Osteocyte (in vitro differentiated cells): ENCODE measurements at places on chromosomes 13 and 19. TPM values are rescaled to one million over a fixed set of nuclear protein-coding genes. Genes with fewer than 3 reads are reported as not detected.
A peak's percentile ranks its signal among the peaks of the same experiment; 100 is the strongest.

- H3K27ac ChIP-seq: no peak overlapping the region
- DNase-seq: no peak
- H3K4me1 ChIP-seq: no peaks in the 10 kb centered on the region
Observed at GRCh38 chr13:66586489-66586888, 643.6 kb downstream of the PCDH9 start.

GRCh38 chr19:48950159-48950558, 4.5 kb upstream of the BAX start:
- no peak overlapping the region for H3K27ac ChIP-seq
- DNase-seq: no peak
- H3K4me3 ChIP-seq: no peak overlapping the region
- peaks cover 12% of the 10 kb centered on the region for H3K4me1 ChIP-seq
- no peaks in the 10 kb centered on the region for H3K27me3 ChIP-seq

DNA sequence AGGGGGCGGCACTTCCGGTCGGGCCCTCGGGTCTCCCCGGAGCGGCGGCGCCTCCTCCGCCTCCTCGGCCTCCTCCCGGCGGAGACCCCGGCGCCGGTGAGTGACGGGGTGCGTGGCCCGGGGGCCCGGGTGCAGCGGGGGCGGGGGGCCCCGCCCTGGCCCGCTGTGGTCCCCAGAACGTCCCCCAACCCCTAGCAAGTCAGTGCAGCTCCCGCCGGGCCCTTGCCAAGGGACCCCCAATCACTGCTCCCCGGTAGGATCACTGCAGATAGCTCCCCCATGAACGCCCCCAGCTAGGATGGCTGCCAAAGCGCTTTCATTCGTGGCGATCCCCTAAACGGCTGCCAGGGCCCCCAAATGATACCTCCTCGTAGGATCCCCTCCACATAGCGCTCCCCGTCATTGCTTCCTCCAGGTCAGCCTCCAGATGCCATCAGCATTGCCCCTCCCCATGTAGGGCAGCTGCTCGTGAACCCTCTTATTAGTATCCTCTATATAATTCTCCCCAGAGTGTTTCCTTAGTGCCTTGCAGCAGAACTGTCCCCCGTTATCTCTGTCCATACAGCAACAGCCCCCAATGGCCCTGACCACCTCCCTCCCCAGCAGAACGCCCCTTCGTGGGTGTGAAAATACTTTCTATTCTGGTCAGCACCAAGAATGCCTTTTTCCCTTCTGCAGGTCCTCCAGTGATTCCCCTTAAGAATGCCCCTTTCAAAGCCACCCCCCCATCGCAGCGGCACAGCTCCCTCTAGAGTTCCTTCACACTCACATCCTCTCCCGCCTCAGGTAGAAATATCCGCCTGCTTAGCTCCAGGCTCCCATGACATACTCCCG, at the start of gene ZNF865:
ZNF865 (plus strand) TSS at position 11 of the 834 bp plus-strand sequence. CDS start 7,972 bp downstream, outside the sequence.
- no peak for DNase-seq
- no peaks in the 10 kb centered on the region for H3K27me3 ChIP-seq
- H3K27ac ChIP-seq: peak within 1 kb of the TSS; percentile 96
- H3K36me3 ChIP-seq: peaks cover 9% of the 10 kb centered on the region
- H3K4me1 ChIP-seq: peaks cover 38% of the 10 kb centered on the region
- peak within 1 kb of the TSS; percentile 91 for H3K4me3 ChIP-seq

DNA sequence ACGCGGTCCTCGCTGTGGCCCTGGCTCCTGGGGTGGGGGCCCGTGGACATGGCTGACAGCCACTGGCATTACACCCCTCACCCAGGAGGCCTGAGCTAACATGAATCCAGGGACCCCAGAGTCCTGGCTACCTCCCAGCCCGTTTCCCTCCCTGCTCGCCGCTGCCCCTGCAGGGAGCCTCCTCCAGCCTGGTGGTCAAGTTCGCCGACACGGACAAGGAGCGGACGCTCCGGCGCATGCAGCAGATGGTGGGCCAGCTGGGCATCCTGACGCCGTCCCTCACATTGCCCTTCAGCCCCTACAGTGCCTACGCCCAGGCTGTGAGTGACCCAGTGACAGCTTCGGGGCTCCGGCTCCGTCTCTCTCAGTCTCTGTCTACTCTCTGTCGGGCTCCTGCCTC, 56.6 kb downstream of the CELF5 start:
- no peak overlapping the region for H3K4me3 ChIP-seq
- DNase-seq: no peak
- H3K36me3 ChIP-seq: no peaks in the 10 kb centered on the region
- peaks cover 6% of the 10 kb centered on the region for H3K4me1 ChIP-seq
- peaks cover 27% of the 10 kb centered on the region for H3K27me3 ChIP-seq

GRCh38 chr13:52734075-52734623, 5.5 kb downstream of the CNMD start:
- no peaks in the 10 kb centered on the region for H3K4me1 ChIP-seq
- H3K27me3 ChIP-seq: peaks cover 11% of the 10 kb centered on the region
- H3K4me3 ChIP-seq: no peak overlapping the region
- no peaks in the 10 kb centered on the region for H3K36me3 ChIP-seq

- DNase-seq: no peak
- peaks cover 26% of the 10 kb centered on the region for H3K4me1 ChIP-seq
- no peaks in the 10 kb centered on the region for H3K36me3 ChIP-seq
- peak overlapping the region; percentile 39 for H3K4me3 ChIP-seq
- H3K27me3 ChIP-seq: peaks cover 12% of the 10 kb centered on the region
Observed at GRCh38 chr19:485583-486236, 10.6 kb upstream of the MADCAM1 start.

- peaks cover 15% of the 10 kb centered on the region for H3K27me3 ChIP-seq
- peak overlapping the region; percentile 82 for H3K4me3 ChIP-seq
- peak overlapping the region; percentile 70 for H3K27ac ChIP-seq
Observed at GRCh38 chr19:57664269-57665127, 4.2 kb upstream of the ZSCAN4 start.

GRCh38 chr13:24900507-24900906, 136.5 kb downstream of the RNF17 start:
- peaks cover 5% of the 10 kb centered on the region for H3K36me3 ChIP-seq
- no peak overlapping the region for H3K27ac ChIP-seq
- no peak overlapping the region for H3K4me3 ChIP-seq
- no peaks in the 10 kb centered on the region for H3K27me3 ChIP-seq
- H3K4me1 ChIP-seq: no peaks in the 10 kb centered on the region
- no peak for DNase-seq

DNA sequence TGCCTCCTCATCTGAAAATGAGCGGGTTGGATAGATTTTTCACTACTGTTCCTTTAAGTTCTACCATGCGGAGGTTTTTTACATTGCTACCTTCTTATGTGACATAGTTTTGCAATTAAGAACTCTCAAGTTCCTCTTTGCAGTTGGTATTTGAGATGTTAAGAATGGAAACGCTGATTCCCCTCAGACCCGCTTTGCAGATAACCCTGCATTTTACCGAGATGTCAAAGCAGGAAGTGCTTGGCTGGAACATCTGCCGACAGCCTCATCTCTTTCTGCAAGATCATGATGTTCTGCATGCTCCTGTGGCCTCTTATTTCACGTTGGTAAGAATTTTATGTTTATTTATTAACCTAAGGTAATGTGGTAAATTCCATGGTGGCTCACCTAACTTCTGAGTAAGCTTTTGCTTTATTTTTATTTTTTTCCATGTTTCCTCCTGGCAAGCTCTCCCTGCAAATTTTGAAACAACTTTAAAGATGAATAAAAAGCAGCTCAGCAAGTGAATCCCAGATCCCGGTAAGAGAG, 22.5 kb downstream of the PABPC3 start:
- H3K4me3 ChIP-seq: no peak overlapping the region
- DNase-seq: no peak
- H3K36me3 ChIP-seq: no peaks in the 10 kb centered on the region
- H3K27ac ChIP-seq: no peak overlapping the region

- no peaks in the 10 kb centered on the region for H3K4me1 ChIP-seq
- H3K4me3 ChIP-seq: no peak overlapping the region
- no peaks in the 10 kb centered on the region for H3K36me3 ChIP-seq
- no peak for DNase-seq
Observed at GRCh38 chr13:32391101-32391619, 36.8 kb downstream of the N4BP2L1 start.

DNA sequence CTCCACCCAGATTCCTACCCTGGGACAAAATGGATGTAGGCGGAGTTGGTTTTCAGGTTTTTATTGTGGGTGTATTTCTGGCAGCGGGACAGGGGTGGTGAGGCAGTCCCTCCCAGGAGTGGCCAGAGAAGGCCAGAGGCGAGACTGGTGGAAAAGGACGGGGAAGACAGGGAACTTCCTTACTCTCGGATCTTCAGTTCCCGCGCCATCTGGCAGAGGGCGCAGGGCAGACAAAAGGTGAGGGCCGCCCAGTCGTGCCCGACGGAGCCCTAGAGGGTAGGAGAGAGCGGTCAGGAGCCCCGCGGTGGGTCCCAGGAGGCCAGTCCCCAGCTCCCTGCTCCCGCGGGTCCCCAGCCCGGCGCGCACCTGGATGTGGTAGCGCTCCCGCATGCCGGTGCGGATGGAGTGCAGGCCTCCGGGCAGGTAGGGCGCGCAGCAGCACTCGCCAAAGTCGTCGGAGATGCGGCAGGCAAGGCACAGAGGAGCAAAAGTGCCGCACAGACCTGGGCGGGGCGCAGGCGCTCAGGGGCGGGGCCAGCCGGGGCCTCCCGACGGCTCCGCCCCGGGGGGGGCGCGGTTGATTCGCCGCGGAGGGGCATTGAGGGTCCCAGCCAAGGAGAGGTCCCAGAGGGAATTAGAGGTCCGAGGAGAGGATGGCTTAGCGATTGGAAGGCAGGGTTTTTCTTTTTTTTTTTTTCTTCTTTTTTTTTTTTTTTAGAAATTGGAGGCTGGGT, 3.0 kb downstream of the CNFN start:
- DNase-seq: no peak
- peaks cover 7% of the 10 kb centered on the region for H3K4me1 ChIP-seq
- H3K36me3 ChIP-seq: no peaks in the 10 kb centered on the region
- peaks cover 29% of the 10 kb centered on the region for H3K27me3 ChIP-seq
- H3K4me3 ChIP-seq: peak overlapping the region; percentile 68

GRCh38 chr19:8686549-8686948, 12.0 kb downstream of the ACTL9 start:
- no peaks in the 10 kb centered on the region for H3K4me1 ChIP-seq
- no peak overlapping the region for H3K27ac ChIP-seq
- no peak for DNase-seq
- H3K36me3 ChIP-seq: no peaks in the 10 kb centered on the region
- no peak overlapping the region for H3K4me3 ChIP-seq

- no peaks in the 10 kb centered on the region for H3K4me1 ChIP-seq
- H3K27me3 ChIP-seq: no peaks in the 10 kb centered on the region
- no peaks in the 10 kb centered on the region for H3K36me3 ChIP-seq
- H3K4me3 ChIP-seq: no peak overlapping the region
- no peak overlapping the region for H3K27ac ChIP-seq
Observed at GRCh38 chr13:47639738-47640447, 361.2 kb downstream of the SUCLA2 start.

GRCh38 chr13:69866555-69866954, 241.1 kb upstream of the ATXN8OS start:
- no peak overlapping the region for H3K27ac ChIP-seq
- H3K36me3 ChIP-seq: no peaks in the 10 kb centered on the region
- peaks cover 4% of the 10 kb centered on the region for H3K4me1 ChIP-seq
- DNase-seq: no peak
- no peaks in the 10 kb centered on the region for H3K27me3 ChIP-seq

DNA sequence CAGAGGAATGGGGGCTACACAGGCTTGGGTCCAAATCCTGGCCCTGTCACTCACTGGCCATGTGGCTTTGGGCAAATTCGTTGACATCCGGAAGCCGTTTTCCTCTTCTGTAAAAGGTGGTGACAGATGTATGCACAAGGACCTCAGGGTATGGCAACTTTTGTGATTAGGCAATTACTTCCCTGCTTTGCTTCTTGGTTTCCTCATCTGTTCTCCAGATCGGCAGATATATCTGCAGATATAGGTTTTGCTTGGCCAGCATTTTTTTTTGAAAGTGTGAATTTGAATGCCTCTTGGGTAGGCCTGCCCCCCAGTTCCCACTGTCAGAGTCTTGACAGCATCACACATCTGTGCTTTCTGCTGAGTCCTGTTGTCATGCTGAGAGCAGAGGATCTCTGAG, 17.7 kb downstream of the TMEM272 start:
- no peaks in the 10 kb centered on the region for H3K4me1 ChIP-seq
- no peak for DNase-seq
- no peaks in the 10 kb centered on the region for H3K36me3 ChIP-seq
- H3K27me3 ChIP-seq: peaks cover 20% of the 10 kb centered on the region

GRCh38 chr13:113759525-113760137, 605 bp downstream of the TMEM255B start:
- DNase-seq: no peak
- H3K27me3 ChIP-seq: peaks cover 28% of the 10 kb centered on the region
- peak overlapping the region; percentile 82 for H3K4me3 ChIP-seq
- no peaks in the 10 kb centered on the region for H3K36me3 ChIP-seq
- H3K4me1 ChIP-seq: peaks cover 10% of the 10 kb centered on the region

DNA sequence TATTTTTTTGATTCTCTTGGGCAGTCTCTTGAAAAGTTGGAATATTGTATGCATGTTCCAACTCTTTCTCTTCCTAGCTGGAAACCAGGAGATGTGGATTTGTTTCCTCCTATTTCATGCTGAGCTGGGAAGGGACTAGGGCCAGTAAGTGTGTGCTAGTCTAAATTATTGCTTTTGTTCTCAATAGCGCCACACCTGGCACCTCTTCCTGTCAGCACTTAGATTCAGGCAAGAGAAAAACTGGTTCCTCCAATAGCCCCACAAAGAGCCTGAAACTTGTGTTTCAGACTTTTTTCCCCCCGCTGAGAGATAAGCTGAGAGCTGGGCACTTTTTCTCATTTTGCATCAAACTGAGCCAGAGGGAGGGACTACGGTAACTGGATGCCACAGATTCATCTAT, 353.4 kb downstream of the OLFM4 start:
- DNase-seq: no peak
- no peaks in the 10 kb centered on the region for H3K27me3 ChIP-seq
- no peak overlapping the region for H3K4me3 ChIP-seq
- no peaks in the 10 kb centered on the region for H3K36me3 ChIP-seq
- no peak overlapping the region for H3K27ac ChIP-seq

Gene F2RL3
- 0.08 TPM in 1 of 2 replicates, not detected in the other for total RNA-seq

Gene TNFSF9
- total RNA-seq: 1.4 and 1.5 TPM in 2 replicates

Gene FGF14
- total RNA-seq: 0.13 and 0.24 TPM in 2 replicates

Gene KIR3DL2
- total RNA-seq: not detected in 2 replicates

Gene HCST
- 0.81 and 0.97 TPM in 2 replicates for total RNA-seq

Gene APOC4
- total RNA-seq: not detected in 2 replicates

Gene PODNL1
- total RNA-seq: 2.3 and 2.4 TPM in 2 replicates

Gene SPRYD7
- 3.9 and 4.9 TPM in 2 replicates for total RNA-seq

Gene USF2
- 112 and 115 TPM in 2 replicates for total RNA-seq
